AML-193 (cell line): ENCODE measurements at places on chromosomes 1 and 21.

DNA sequence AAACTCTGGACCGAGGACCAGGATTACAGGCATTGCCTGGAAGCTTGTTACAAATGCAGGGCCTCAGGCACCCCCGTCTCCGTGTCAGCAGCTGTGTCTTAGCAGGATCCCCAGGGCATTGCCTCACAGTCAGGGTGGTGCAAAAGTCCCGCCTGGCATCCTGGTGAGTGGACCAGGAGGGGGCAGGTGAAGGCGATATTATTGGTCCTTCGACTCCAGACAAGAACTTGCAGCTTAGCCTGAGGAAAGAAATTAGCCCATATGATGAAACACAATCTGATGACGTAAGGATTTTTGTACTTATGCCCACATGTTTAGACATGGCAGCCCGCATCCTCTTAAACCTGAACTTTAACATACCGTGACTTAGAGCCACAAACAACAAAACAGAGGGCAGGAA is 40.8 kb downstream of the RSPH1 start:
- peak; percentile 6 for DNase-seq

DNA sequence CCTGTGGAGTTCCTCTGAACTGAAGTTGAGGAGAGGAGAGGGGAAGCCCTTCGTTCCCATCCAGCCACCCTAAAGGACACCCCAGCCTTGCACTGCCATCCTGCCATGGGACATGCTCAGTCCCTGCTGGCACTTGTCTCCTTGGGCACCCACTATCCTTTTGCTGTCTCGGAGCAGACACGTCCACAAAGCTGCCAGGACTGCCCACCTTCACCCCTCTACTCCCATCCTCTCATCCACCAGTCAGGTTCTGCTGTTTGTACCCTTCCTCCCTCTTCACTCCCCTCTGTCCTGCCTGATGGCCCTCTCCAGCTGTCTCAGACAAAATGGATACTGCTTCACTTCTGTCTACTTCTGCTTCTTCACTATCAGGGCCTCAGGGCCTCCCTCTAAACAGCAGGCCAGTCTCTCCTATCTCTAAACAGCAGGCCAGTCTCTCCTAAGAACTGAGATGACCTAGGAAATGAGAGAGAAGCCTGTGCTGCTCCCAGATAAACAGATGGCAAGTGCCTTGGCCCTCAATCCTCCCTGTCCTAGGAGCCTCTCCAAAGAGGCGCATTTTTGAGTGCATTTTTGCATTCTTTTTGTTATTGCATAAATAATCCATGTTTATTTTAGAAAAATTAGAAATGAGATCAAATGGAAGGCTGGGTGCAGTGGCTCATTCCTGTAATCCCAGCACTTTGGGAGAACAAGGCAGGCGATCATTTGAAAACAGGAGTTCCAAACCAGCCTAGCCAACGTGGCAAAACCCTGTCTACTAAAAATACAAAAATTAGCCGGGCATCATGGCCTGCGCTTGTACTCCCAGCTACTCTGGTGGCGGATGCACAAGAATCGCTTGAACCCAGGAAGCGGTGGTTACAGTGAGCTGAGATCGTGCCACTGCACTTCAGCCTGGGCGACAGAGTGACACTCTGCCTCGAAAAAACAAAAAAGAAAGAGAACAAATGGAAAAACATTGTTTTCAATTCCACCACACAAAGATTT is 4.4 kb upstream of the PYCR2 start:
- no peak for DNase-seq

- no peak for DNase-seq
Measured at GRCh38 chr1:112925015-112925414, 31.0 kb downstream of the SLC16A1 start.

- no peak for DNase-seq
Measured at GRCh38 chr1:1941868-1942752, 23.0 kb upstream of the TMEM52 start.

DNA sequence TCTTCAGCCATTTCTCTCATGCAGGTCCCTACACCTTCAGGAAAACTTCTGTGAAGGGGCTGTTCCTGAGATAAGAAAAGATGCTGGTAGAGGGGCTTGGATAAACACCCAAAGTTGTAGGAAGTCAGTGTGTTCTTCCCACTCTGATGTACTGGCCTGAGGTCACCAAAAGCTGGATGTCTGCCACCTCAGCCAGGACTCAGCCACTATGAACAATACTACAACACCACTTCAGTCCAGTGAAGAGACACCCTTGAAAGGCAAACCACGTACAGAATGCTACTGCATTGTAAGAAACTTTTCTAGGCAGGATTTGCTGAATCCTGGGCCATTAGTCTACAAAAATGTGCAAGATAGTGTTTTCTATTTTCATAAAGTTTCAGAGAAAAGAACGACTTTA is 2.4 kb downstream of the PTPN14 start:
- no peak for DNase-seq

- DNase-seq: no peak
Measured at GRCh38 chr1:32216566-32216965, 5.6 kb downstream of the TMEM234 start.

GRCh38 chr1:87524021-87524754 is 195.5 kb downstream of the LMO4 start:
- no peak for DNase-seq

- no peak for DNase-seq
Measured at GRCh38 chr1:7747605-7748004, 23.5 kb upstream of the VAMP3 start.

DNA sequence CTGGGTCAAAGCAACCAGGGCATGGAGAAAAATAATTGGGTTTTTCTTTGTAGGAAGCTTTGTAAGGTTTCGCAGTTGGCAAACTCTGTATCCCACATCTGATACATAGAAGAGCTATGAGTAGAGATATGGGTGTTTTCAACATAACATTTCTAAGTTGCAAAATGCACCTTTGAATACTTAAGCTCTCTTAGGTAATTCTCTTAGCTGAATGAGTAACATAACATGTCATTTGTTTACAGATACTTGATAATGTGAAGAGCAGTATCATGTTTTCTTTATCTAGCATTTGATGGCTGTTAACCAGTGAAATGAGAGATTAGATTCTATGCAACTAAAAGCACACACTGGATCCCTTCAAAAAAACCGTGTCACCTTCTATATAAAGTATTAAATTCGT is 21.6 kb downstream of the RAVER2 start:
- DNase-seq: no peak

DNA sequence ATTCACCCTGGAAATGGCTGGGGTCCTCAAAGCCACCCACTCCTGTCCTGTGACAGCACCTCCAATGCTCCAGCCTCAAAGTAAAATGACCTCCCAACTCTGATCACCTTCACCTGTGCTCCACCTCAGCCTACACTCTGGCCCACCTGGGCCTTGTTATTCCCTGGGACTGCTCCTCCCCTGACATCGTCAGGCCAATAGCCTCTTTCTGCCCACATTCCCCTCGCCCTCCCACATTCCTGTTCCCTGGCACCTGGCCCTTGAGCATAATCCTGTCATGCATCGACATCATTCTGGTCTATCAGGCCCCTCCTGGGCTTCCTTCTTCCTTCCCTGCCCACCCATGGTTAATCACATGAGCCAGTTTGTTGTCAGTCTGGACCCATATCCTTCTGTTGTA is 13.2 kb upstream of the BCAR3 start:
- no peak for DNase-seq

DNA sequence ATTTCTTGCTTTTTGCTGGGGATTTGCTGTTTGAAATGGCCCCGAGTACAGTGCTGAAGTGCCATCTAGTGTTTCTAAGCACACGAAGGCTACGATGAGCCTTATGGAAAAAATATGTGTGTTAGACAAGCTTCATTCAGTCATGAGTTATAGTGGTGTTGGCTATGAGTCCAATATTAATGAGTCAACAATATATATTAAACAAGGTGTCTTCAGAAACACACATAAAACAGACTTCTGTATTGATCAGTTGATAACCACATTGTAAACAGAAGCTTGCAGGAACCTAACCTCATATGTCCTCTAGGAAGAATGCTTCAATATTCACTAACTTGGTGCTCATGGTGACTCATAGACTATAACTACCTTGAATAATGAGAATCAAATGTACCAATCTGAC is 1.7 kb upstream of the GJB5 start:
- DNase-seq: no peak

GRCh38 chr1:102050556-102050955 is 53.8 kb upstream of the OLFM3 start:
- no peak for DNase-seq

DNA sequence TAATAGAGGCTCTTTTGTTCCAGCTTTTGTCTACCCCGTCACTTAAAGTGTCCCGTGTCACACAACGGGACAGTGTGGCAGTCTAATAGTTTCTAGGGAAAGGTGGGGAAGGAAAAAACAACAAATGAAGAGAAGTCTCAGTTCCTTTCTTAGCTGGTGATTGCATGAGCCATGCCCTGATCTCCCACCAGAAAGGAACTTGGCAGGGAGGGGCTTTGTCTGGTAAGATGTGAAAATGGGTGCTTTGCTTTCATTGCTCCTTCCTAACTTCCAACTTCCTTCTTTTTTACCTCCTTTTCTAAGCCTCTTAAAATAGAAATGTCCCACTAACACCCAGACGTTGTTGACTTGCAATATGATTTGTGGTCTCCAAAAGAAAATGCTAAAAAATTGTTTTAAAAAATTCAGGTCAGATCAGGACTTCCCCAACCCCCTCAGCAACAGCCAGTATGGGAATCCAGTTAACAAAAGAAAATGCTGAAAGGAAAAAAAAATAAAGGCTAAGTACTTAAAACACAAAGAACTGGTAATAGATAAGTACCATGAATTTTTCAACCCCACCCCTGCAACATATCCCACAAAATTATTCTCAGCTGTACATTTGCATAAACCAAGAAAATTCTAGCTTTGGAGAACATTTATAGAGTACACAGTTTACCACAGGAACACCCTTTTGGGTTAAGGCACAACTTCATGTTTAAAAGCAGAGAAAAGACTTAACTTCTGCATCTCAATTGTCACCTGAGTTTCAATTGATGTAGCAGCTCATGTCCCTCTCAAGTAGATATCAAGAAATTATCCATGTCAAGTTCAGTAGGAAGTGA is 106.2 kb downstream of the NIBAN1 start:
- DNase-seq: no peak

DNA sequence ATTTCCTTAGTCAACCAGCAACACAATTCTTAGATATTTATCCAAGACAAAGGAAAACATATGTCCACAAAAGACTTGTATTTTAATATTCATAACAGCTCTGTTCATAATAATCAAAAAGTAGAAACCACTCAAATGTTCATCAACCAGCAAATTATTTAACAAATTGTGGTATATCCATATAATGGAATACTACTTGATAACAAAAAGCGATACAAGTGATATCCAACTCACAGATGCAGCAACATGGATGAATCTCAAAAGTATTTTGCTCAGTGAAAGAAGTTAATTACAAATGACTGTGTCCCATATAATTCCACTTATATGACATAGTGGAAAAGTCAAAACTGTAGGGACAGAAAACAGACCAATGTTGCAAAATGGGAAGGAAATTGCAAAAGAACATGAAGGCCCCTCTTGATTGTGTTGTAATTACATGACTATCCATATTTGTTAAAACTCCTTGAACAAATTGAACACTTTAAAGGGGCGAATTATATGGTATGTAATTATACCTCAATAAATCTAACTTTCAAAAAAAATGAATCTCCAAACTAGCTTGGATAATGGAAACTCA is 116.9 kb downstream of the EDEM3 start:
- DNase-seq: peak; percentile 23

DNA sequence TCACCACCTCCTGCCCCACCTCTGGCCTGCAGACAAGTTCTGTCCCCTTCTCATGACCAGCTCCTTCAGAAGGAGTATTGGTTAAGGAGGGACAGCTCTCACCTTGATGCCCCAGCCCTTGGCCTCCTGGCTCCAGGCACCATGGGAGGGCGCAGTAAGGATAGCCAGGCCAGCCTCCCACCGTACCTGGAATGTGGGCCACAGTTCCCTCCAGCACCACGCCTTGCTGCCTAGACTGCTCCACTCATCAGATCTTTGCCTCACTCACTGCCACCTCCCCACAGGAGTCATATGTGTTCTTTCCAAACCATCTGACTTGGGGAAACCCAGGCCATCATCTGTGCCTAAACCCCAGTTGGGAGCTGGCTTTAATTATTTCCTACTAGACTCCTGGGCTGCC is 97.0 kb downstream of the CCDC185 start:
- DNase-seq: no peak
